NCI-H524 treated with DMSO at 0.1 percent for 48 hours (cell line): ENCODE measurements at places on chromosomes 6 and 20.

DNA sequence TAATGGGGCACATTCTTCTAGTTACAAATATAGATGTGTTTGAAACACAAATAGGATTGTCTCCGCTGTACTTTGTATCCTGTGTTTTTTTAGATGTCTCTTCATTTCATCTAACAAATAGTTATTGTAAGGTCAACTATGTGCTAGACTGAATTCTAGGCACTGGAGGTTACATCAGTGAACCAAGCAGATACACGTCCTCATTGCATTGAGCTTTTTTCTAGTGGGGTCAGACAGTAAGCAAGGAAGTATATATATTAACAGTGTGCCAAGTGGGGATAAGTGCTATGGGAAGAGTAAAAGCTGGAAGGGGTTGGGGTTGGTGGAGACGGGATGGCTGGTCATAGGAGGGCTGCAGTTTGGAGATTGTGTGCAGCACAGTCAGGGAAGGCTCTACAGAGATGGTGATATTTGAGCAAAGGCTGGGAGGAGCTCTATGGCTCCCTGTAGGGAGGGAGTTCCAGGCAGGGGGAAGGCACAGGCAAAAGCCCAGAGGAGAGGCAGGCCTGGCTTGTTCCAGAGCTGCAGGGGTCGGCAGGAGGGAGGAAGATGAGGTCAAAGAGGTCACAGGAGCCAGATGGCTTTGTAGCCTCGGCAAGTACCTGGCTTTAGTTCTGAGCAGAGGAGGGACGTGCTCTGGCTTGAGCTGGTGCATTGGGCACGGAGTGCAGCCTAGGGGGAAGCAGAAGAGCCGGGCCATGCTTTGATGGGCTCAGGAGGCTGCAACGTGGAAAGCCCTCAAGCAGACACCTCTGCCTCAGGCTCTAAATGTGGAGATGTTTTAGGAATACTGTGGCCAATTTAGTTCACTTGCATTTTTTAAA lies 152.3 kb downstream of the ZDHHC14 start:
- DNase-seq = no peak

GRCh38 chr20:43843096-43843964 lies 71.3 kb upstream of the TOX2 start:
- DNase-seq = no peak

DNA sequence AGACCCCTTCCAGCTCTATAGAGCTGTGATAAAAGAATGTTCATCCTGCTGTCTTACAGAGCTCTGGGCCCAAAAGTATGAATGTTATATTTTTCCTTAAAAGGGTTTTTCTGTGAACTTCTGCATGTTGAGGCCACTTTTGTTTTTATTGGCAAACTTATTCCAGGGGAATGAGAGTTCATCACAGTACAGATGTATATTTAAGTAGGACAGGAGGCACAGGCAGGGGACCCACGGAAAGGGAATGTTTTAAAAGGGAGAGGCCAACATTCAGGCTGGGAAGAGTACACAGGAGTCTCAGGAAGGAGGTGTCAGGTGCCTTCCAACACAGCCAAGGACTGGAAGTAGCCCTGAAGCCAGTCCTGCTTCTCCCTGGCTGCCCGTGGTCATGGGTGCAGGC lies 148.4 kb downstream of the EYA2 start:
- DNase-seq = no peak

DNA sequence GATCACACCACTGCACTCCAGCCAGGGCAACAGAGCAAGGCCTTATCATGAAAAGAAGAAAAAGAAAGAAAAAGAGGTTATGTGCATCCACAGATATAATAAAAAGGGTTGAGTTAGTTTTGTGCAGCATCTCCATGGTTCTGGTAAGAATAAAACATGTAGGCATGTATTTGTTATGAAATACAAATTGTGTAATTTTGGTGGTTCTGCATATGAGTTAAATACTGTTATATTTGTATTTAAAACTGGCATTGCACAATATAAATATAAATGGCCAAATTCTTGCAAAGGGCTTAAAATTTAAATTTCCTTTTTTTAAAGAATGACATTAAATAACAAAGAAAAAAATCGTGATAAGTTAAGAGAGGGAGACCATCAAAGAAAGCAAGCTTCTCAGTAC lies 159.1 kb upstream of the PREP start:
- DNase-seq = no peak

GRCh38 chr20:56412949-56413348 lies 889 bp downstream of the CASS4 start:
- DNase-seq = no peak

DNA sequence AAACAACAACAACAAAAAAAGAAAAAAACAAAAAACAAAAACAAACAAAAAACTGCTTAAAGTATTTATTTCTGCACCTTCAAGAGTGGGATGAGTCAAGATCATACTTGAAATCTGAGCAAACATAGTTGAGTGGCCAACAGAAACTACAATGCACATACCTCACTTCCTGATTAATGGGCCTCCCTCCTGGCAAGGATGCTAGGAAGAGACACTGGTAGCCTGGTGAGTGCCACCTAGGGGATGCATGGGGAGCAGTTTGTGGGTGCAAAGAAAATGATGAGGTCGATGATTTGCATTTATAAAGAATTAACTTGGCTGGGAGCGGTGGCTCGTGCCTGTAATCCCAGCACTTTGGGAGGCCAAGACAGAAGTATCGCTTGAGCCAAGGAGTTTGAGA lies 808.1 kb downstream of the MAFB start:
- DNase-seq = no peak

- no peak for DNase-seq
Measured at GRCh38 chr6:114339706-114340105, 3.1 kb downstream of the HS3ST5 start.

- no peak for DNase-seq
Measured at GRCh38 chr20:37319151-37319671, 26.7 kb upstream of the SRC start.

- DNase-seq = no peak
Measured at GRCh38 chr20:32070690-32071213, 18.7 kb downstream of the HCK start.

DNA sequence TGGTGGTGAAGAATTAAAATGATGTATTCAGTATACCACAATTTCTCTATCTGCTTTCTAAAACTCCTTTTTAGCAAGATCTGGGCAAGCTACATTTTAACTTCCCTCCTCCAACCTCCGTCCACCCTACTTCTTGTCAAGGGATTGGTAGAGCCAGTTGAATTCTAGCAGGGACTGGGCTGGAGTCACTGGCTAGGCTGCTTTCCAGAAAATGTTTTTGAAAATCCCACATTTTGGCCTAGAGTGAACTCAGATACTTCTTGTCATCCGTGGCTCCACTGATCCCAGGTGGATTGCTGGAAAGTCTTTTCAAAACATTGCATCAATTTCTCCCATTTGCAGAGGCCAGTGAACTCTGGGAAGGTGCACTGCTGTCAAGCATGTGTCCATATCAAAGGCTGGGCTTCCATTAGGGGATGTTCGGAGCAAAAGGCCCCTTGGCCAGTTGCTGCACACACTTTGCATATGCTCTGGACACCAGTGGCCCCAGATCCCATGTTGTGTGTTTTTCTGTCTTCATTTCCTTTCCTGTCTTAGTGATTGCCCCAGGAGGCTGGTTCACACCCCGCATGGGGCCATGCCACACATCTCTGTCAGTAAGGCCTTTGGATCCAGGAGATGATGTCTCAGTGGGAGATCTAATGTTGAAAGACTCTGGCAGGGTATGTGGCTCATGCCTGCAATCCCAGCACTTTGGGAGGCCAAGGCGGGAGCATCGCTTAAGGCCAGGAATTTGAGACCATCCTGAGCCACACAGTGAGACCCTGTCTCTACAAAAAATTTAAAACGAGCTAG lies 11.3 kb upstream of the KCNK16 start:
- DNase-seq = no peak

DNA sequence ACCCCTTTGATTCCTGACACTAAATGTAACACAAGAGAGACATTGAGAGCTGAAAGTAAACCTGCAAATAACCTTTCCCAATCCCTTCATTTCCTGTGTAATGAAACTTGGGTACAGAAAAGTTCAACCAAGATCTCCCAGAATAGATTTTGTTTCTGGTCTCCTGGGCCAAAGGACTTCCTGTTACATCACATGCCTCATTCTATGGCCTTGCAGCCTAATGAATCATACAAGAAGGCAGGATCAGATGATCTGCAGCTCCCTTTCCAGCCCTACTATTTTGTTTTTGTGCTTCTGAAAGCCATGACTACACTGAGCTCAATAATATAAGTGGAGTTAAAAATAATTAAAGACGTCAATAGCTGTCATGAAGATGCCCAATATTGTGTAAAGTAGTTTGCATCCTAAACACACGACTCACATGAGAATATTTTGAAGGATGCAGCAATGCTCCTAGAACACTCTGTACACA lies 73.4 kb upstream of the NOX3 start:
- no peak for DNase-seq

DNA sequence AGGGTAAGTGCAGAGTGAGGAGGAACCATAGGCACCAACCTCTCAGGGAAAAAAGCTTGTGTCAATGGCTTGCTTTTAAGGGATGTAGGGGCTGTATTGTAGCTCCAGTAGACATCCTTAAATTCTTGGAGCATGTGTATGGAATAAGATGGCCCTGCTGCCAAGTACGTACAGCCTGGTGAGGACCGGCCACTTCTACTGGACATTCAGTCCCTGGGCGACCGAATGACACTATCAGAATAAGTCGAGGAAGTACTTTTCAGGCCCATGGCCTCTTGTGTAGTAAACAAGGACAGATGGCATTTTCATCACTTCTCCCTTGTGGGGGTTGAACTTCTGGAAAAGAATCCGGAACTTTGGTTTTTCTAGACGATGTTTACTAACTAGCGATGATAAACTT lies 32.8 kb downstream of the GFRA4 start:
- no peak for DNase-seq

- no peak for DNase-seq
Measured at GRCh38 chr6:121678245-121678644, 242.8 kb downstream of the GJA1 start.

GRCh38 chr20:24772667-24773066 lies 176.4 kb upstream of the CST7 start:
- DNase-seq = no peak

GRCh38 chr6:88577461-88577860 lies 386.0 kb downstream of the RNGTT start:
- DNase-seq = no peak

GRCh38 chr6:157410045-157410444 lies 29.1 kb downstream of the ZDHHC14 start:
- DNase-seq = no peak

- no peak for DNase-seq
Measured at GRCh38 chr6:169289619-169290339, 36.1 kb upstream of the THBS2 start.

DNA sequence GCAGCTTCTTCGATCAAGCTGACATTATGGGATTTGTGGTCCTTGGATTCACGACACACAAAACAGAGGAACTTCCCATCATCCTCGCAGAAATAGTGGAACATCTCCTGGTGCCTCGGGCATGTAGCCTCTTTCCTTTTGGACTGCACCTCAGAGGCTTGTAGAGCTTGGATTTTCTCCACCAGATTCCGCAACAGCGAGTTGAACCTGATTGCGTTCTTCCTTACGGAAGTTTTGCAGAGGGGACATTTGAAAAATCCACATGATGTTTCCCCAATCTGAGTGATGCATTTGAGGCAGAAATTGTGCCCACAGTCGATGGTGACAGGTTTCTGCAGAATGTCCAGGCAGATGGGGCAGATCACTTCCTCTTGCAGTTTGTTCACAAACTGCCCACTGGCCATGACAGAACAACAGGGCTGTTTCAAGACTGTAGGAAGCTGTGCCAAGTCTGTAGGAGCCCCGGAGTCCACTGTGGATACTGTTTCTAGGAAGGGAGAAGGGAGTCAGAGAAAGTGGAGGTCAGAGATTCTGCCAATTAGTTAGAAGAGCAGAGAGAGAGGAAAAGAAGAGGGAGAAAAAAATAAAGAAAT lies 392 bp downstream of the TRIM31 start:
- no peak for DNase-seq

DNA sequence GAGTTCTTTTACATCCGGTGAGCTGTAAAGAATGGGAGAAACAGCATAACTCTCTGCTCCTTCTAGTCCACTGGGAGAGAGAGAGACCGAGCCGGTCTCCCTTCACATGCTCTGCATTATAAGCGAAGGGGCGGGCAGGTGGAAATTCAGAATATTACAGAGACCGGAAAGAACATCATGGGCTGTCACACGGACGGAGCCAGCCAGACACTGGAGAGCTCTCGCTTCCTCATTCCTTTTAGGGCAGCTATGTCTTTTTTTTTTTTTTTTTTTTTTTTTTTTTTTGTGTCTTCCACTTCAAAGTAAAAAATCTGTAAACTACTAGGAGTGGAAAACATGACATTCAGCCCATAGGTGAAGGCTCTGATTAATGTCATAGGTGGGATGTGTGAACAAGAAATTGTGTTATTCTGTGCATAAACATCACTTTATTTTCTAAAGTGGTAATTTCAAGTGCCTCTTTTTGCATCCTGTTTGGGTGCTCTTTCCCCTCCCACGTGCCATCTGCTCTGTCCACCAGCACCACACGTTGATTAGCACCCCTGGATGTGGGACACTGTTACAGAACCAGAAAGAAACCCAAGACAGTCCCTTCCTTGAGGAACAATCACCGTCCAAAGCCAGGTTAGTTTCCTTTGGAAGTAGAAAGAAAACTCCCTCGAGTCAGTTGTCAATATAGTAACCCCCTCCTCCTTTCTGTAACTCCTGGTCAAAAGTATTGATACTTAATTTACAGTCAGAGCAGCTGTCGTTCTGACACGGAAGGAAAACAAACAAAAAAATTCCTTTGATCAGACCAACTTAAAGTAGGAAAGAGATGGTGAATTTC lies at the start of gene TAGAP:
TSS of gene TAGAP (minus strand) at position 93 of the 829 bp plus-strand sequence. CDS start 845 bp downstream, outside the sequence.
- no peak for DNase-seq

- DNase-seq = no peak
Measured at GRCh38 chr6:169240125-169240524, 13.5 kb downstream of the THBS2 start.

DNA sequence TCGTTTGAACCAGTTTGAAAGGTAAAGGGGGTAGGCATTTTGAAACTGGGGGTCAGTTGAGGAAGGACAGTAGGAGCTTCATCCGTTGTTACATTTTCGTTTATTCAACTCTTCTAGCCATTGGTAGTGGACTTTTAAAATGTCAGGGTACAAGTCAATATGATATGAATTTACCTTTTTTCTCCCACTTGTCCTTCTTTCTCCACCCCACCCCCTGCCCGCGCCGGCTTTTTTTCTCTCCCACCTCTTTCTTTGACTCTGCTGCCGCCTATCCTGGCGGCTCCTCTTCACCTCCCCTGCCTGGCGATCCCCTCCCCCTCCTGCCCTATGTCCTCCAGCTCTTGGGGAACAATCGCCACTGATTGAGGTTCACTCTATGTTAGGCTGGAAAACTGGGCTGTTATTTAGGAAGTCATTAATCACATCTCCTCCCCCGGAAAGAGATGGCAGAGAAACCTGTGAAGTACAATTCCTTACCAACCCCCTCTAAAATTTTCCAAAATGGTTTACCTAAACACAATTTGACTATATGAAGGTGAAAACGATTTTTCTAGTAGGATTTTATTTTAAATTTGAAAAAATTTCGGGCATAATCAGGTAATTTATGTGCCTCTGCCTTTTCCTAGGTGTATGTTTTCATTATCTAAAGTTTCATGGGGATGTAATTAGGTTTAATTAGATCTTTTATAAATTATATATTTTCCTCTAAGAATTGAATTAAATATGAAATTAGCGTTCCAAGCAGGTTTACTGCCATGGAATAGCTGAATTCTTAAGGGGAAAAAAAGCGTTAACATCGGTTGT lies 778 bp upstream of the LIN28B start:
- no peak for DNase-seq
